ENCODE measurements at places on chromosomes 2 and 18.

DNA sequence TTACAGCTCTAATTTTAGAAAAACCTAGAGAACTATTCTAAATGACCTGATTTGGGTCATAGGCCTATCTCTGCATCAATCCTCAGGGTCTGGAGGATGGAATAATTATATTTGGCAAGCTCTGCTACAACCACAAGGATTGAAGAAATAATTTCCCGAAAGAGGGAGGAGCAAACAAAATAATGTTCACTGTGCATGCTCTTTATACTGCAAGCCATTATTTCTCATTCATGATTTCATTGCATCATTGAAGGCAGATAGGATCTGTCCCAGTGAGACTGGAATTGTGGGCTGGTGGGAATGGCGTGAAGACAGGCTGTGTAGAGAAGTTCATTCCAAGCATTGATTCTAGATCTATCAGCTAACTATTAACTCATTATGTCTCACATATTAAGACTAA, 12.7 kb upstream of the MAPRE2 start:
- DNase-seq, result no peak

DNA sequence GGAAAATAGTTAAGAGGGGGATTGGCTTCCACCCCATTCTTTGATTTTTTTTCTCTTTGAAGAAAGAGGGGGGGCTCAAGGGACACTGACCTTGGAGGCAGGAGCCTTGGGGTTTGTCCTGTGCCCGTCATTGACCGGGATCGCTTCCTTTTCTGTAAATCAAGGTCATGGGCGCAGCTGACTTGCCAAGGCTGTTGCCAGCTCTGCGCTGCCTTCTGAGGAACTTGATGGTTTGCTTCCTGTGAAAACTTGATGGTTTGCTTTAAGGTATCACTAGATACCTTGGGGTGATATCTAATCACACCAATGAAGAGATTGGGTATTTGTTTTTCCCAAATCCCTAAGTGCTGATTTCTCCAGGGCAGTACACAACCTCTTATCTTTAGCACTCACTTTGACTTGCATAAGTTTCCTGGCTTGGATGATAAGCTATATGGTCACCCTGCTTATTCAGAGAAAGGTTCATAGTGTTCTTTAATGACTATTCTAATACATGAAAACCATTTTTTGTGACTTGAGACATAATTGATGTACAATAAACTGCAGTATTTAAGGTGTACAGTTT, 56.0 kb downstream of the DGKD start:
- DNase-seq, result no peak

- no peak for DNase-seq
These were observed 52.0 kb downstream of the PXDN start for GRCh38 chr2:1692342-1692741.

DNA sequence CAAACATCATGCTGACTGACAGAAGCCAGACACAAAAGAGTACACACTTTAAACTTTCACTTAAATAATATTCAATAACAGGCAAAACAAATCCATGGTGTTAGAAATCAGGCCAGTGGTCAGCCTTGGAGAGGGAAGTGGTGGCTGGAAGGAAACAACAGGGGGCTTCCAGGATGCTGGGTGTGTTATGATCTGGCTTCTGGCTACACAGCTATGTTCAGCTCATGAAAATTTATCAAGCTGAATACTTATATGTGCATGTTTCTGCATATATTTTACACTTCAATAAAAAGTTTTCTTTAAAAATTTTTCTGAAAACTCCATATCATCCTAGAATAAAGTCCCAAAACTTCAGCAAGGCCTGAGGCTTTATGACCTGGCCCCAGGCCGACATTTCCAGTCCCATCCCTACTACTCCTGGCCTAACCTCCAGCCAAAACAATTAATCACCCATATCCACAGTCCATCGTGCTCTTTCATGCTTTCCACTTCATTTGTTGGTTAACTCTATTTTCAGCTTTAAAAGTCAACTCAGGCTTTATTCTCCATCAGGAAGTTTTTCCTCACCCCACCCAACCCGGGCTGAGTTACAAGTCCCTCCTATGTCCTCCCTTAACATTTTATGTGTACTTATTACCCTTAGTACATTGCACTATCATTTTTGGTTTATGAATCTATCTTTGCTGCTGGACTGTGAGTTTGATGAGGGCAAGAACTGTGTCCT, 27.9 kb upstream of the SPTBN1 start:
- DNase-seq, result no peak

DNA sequence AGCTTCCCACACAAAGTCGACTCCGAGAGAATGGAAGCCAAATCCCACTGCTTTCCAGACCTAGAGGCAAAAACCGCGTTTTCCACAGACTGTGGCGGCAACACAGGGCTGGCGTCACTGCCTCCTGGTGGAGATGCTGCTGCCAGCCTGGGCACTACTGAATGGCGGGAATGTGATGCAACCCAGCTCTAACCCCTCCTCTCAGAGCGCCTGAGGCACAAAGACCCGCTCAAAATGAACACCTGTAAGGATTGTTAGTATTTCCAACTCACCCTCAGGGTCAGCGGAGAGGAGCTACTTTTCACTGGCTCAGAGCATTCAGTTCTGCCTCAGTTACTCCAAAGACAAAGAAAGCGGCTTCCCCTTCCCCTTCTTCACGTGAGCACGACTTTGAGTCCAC, 548.0 kb upstream of the SALL3 start:
- DNase-seq, result no peak

- no peak for DNase-seq
These were observed 189.4 kb upstream of the RND3 start for GRCh38 chr2:150676747-150677383.

- DNase-seq, result no peak
These were observed 497.8 kb downstream of the EIPR1 start for GRCh38 chr2:2879781-2880180.

DNA sequence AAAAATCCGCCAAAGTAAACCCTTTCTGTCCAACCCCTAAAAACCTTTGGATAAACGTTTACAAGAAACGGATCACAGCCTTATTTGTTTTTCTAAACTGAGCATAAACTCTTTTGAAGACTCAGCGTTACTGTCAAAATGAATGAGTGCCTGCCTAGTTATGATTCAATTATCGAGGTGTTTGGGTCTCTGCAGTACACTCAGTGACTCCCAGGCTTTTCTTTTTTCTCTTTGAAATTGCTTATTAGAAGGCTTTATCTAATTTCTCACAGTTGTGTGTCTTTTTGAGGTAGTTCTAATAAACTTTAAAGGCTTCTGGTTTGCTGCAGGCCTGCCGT, 663 bp downstream of the RHBDD1 start:
- DNase-seq, result no peak

- no peak for DNase-seq
These were observed 17.8 kb downstream of the ARHGAP15 start for GRCh38 chr2:143146815-143147530.

GRCh38 chr2:26562811-26563645, 78.1 kb downstream of the CIB4 start:
- no peak for DNase-seq

DNA sequence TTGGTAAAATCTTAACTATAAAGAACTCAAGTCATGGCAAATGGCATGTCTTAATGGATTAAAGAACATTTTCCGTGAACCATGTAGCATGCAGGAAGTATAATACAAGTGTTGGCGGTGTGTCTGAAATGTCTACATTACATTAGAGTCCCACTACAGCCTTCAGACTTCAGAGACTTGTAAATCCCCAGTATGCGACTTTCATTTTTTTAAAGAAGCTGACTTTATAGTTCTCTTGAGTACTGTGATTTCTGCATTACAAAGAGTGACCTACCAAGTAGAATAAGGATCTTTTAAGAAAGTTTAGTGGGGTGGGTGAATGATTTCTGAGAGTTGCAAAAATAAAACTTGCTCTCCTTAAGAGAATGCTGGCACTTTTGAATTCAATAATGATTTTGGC, 140.7 kb upstream of the FN1 start:
- no peak for DNase-seq

DNA sequence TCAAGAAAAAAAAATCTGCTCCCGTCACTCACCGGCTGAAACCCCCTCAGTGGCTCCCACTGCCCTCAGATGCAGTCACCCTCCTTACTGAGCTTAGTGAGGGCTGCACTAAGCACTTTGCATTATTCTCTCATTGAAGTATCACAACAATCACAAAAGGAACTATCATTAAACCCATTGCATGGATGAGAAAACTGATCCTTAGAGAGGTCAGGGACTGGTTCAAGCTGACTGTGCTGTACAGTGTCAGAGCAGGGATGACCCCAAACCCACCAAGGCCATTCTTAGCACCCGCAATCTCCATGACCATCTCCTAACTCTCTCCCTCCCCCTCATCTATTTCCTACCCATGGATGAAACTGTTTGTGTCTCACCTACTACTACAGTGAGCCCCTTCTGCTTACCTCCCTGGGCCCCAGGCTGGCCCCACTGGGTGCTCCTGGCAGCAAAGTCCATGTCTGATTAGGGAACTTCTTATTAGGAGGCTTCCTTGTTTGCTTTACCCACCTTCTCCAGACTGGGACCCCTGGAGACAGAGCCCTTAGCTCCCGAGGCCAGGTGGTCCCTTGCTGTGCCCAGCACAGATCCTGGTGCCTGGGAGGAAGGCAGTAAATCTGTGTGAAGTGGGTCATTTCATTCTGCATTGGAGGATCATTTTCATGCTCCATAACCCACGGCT, 139.3 kb upstream of the ID2 start:
- no peak for DNase-seq

DNA sequence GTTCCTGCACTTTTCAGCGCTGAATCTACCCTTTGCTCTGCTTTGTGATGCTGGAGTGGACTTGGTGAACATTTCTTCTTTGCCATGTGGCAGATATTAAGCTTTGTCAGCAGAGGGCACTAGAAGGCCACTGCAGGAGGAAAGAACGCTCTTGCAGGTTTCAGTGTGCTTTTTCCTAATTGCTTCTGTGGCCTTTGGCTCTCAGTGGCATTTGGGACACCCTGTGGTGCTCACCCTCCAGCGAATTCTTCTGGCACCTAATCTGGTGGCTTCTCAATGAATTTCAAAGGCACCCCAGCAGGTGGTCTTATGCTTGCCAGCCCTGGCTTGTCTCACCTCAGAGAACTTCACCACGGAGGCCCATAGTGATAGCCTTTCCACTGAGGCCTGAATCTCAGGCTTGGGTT, 146.7 kb downstream of the MYO3B start:
- DNase-seq, result no peak

DNA sequence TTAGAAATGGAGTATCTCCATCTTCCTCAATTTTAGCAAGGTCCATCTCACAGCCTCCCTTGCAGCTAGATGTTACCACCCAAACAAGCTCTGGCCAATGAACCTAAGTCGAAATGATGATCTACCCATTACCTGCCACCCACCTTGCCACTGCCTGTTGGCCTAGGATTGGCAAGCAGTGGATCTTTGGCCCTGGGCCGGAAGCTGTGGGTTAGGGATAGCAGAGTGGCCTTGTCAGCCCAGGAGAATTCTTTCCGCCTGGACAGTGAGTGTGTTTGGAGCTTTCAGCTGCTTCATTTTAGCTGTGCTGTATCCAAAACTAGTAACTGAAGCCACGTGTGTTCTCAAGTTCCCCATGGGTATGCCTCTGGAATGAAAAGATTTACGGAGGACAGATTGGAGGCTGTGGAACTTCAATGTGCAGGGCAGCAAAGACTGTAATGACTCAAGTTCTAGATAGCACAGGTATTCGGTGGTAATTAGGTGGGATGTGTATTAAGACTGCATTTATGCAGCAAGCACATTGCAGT, 7.7 kb upstream of the PARD6G start:
- no peak for DNase-seq

DNA sequence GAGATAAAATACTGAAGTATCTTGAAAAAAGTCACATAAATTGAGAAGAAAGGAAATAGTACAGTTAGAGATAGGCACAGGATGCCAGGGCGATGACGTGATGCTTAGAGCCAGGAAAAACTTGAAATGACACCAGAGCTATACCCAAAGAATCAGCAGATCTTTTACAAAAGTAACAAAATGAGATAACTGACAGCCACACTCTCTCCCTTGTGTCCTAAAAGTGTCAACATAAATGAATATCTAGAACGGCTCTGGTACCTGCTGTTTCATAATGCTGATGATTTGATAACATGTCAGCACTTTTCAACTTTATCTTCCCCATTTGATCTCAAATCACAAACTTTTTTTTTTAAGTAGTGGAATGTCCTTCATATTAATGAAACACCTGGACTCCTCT, 45.6 kb upstream of the ZC3H15 start:
- no peak for DNase-seq

DNA sequence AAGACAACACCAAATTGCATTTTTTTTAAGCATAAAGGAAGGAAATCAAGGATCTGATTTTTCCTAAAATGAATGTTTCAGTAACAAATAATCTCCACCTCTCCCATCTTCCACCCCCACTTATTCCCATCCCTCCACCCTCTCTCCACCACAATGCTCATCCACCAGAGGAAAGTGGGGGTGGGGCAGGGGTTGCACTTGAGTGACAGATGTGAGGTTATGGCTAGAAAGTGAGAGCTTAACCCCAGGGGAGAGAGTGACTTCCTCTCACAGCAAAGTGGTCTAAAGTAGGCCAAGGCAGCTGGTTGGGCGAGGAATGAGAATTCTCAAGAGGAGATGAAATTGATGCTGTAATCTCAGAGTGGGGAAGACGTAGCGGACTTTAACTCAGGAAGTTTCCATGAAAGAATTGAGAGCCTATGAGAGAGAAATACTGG, 104.7 kb downstream of the HNRNPLL start:
- no peak for DNase-seq

DNA sequence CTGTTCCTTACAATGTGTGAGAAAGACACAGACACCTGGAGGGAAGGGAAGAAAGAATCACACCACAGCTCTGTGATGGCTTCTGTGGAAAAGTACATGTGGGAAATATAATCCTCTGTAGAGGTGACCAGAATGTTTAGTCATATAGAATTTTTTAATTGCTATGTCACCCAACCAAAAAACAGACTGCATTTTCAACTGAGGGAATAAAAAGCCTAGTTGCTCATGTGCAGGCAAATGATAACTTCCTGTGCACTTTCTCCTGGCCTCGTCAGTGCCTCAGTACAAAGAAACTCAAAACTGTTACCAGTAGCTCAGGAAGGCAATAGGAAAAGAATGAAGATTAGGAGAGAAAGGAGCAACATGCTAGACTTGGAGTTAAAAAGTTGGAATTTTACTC, 326.8 kb downstream of the OSR1 start:
- DNase-seq, result no peak

DNA sequence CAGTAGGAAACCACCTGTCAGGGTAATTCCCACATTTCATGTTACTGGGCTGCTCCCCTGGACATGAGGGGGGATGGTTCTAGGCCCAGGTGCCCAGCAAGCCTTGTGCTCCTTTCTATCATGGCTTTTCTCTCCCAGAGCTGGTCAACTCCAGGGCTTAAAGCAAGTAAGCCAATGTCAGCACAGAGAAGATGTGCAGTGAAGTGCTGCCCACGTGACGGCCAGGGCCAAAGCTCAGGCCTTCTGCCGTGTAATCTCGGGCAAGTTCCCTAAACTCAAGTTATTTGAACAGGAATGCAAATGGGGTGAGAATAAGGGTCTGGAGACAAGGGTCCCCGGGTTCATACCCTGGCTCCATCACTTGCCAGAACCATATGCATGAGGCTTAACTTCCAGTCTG, 16.5 kb downstream of the SFXN5 start:
- DNase-seq, result no peak

All from stimulated activated CD8-positive, alpha-beta memory T cell treated with anti-CD3 and anti-CD28 coated beads, Interleukin-15, amount 100 ng/mL, for 24 hours (primary cell).